CD8-positive, alpha-beta memory T cell (primary cell): ENCODE measurements at places on chromosomes 2 and 18.

DNA sequence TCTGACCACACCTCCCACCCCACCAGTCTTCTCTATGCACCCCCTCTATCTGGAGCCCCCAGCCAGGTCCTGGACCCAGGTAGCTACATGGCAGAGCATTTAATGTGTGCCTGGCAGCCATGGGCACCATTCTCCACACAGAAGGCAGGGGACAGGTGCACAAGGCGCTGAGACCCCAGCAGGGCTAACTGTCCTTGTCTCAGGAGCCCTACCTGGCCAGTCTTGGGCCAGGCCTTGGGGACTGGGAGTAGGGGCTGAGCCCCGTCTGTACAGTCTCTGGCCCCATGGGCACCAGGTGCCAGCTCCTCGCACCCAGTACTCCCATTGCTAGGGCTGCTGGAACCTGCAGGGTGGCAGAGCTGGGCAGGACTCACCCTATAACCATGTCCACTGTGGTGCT lies 2.9 kb downstream of the GNLY start:
- no peak for DNase-seq

- DNase-seq: no peak
Measured at GRCh38 chr2:10784719-10785118, 27.9 kb downstream of the PDIA6 start.

DNA sequence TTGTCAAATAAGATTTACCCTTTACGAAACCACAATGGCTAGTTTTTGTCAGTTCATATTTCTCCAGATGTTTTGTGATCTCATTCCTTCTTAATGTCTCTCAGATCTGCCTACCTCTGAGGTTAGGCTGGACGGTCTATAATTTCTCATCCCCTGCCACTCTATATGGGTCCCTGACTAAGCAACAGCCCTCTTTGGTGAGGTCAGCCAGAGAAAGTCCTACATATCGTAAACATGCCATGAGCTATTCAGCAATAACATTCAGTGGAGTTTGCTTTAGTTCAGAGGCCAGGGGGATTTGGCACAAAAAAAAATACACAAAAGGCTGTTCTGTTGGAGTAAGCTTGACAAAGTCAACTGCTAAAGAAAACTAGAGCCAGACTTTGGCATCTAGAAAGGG lies 192.1 kb upstream of the NCKAP5 start:
- DNase-seq: no peak

- no peak for DNase-seq
Measured at GRCh38 chr2:61693744-61694143, 155.6 kb upstream of the XPO1 start.

DNA sequence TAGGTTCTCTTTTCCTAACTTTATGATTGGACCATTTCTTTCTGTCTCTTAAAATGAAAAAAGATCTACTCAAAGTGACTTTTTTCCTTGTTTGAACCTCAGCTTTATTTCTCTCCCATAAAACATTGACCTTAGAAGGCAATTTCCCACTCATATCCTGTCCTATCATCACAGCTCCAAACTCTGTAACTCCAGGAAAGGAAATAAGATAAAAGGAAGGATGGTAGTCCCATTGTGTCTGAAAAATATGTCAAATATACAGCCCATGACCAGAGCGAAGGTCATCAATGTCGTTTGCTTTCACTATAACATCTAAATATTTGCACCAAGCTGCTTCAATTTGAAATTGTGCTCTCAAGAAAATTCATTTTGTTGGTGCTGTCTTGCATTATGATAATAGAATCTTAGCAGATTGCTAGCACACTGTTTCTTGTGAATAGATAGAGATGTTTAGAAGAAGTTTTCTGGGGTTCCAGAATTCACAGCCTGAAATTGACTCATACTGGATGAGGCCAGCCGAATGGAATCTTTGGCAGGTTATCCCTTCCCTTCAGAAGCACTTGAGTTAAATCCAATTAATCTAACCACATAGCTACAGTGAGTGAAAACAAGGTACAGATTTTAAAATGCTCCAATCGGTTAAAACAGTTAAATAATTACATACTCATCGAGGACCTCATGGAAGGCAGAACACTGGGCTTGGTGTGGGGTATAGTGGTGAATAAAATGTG lies 95.1 kb downstream of the CRIM1 start:
- no peak for DNase-seq

DNA sequence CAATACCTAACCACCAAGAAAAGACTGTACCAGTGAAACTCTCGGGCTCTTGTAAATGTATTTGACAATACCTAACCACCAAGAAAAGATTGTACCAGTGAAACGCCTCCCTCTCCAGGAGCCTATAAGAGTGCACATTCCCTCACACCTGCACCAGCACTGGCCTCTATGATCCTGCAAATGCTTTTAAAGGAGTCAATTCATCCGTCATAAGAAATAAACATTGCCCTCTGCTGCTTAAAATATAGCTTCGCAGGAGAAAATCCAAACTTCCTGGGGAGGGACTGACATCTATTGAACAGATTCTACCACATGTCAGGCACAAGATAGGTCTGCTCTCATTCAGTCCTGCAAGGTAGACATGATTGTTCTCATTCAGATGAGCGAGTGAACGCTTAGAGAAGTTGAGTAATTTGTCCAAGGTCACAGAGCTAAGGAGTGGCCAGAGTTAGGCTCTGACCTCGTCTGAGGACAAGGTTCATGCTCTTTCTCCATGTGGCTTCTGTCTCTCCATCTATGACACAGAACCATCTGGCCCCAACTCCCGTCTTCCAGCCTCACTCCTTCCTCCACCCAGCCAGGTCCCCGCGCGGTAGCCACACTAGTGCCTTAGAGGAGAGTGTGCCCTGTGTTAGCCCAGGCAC lies 38.7 kb downstream of the MCFD2 start:
- DNase-seq: no peak

DNA sequence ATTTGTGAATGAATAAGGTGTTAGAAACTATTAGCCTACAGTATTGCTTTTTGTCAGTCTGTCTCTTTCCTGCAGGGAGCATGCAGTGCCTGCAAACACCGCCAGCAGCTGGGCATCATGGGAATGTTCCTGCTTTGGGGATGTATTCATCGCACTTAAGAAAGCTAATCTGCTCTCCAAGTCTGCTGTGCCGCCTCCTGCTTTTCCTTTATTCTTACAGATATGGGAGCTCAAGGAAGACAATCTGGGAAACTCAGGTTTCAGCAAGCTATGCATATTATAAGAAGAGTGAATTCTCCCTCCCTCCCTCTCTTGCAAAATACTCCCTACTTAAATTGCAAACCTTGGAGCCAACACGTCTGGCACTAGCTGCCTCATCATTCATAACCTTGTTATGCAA lies 479.2 kb upstream of the ACVR2A start:
- no peak for DNase-seq

GRCh38 chr2:227395556-227395955 lies 7.8 kb upstream of the SCYGR1 start:
- no peak for DNase-seq

GRCh38 chr2:238113611-238114010 lies 13.5 kb downstream of the ESPNL start:
- no peak for DNase-seq

GRCh38 chr2:20972792-20973565 lies 70.9 kb downstream of the APOB start:
- no peak for DNase-seq

DNA sequence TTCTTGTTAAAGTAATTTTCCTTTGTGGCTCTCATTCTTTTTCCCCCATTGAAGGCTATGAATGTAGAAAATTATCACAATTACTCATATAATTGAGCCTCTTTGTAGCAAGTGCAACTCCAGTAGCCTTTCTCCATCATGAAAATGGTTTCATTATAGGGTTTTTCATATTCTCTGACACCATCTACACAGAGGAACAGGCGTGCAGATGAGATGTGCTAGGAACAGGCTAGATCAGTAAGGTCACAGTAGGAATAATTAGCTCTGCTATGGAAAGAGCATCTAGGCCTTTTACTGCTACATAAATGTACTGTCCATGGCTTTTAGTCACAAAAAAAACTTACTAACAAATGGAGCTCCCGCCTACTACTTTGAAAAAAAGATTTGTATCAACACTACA lies 12.6 kb upstream of the DLX1 start:
- no peak for DNase-seq

DNA sequence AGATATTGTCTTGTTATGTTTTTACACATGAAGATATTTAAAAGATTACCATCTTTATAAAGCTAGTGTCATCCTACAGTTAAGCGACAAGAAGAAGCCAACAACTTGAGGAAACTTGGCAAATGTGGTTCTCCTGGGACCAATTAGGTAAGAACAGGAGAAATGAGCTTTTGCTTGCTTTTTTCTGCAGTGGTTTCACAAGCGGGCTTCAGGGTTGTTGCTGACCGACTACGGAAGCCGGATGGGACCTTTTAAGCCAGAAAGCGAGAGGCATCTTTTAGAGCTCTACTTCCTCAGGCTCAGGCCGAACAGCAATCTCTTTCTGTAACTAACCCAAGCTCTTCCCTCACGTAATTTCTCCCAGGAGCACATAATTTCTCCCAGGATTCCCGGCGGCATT lies 256.5 kb downstream of the CNTNAP5 start:
- no peak for DNase-seq

GRCh38 chr2:160288324-160288723 lies 88.3 kb upstream of the ITGB6 start:
- DNase-seq: no peak

DNA sequence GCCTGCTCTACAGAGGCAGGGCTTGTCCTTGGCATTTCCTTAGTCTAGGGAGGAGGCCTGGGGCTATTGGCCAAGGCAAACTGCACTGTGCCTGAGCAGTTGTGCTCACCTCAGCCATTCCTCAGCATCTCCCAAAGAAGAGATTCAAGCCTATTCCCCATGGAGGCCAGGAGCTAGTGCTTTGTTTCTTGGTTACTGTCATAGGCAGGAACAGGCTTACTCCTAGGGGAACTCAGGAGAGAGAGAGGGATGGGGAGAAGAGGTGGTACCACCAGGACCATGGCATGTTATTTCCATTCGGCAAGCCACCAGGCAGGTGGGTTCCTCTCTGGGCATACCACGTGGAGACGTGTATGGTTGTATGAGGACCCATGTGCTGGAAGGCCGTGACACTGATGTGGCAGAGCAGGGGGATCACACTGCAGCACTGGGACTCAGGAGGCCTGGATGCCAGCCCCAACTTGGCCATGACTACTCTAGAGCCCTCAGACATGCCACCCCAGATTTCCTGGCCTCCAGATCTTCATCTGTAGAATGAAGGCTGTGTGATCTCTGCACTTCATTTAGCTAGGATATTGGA lies 233.7 kb downstream of the LOXHD1 start:
- no peak for DNase-seq

DNA sequence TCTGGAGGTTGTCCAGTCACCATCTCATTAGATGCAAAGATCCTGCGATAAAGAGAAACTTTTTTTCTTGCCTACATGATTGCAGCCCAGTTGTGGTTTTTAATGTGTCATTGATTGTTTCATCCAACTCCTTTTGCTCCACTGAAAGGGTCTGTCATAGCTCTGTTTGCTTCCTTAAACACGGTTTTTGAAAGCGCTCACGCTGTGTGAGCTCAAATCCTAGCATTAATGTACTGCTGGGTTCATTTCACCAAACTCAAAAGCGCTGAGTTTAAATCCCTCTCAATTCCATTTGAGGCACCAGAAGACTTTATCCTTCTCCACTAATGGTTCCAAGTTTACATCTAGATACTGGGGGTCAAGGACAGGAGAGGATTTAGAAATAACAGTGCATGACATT lies 53.6 kb downstream of the CDK15 start:
- no peak for DNase-seq
